ENCODE measurements at places on chromosomes 3 and 15. TPM values are rescaled to one million over a fixed set of nuclear protein-coding genes. Genes with fewer than 3 reads are reported as not detected.
A peak's percentile ranks its signal among the peaks of the same experiment; 100 is the strongest.

- no peak for DNase-seq
Observed at GRCh38 chr3:62995530-62995929, 120.3 kb upstream of the CADPS start.

The GOLGA8J gene
- total RNA-seq: not detected

DNA sequence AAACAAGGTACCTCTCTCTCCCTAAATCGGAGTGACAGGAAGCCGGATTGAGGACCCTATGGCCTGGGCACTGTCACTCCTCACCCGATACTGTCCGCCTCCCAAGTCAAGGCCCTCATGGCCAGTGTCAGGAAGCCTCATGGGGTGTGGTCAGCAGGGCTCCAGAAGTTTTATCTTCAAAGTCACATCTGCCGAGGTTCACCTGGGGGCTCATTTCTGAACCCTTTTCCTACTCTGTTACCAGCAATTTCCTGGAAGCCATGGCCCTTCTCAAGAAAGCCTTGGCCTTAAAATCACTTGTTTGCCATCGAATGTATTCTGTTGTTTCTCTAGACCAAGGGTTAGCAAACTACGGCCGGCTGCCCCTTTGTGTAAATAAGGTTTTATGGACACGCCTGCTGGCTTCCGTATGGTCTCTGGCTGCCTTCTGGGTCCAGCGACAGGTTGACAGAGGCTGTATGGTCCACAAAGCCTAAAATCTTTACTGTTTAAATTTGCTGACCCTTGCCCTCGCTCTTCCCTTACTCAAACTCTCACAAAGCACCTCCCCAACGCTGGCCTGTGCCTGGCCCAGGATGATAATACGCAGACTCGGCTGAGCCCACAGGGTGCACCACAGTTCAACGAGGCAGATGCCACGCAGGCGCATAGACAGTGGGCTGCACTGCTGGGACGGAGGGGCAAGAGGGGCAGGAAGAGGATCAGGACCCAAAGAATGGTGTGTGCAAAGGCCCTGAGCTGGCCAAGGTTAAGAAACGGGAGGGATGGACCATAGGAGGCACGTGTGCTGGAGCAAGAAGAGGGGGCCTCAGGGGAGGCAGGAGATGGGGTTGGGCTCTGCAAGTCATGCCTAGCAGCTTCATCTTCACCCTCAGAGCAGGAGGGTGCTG lies 24.7 kb upstream of the DUSP7 start:
- no peak for DNase-seq

DNA sequence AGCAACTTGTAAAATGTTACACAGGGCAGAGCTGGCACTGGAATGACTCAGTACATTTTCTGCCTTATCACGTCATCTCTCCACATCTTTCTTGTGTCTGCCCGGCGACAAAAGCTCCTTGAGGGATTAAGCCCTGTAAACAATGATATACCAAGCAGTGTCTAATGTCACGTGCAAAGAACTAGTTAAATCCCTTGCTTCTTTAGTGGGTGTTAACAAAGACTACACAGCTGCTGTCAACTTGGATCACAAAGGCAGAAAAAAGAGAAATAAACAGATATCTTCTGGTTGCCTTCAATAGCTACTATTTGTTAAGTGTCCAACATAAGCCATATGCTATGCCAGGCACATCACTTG lies 48.1 kb upstream of the FRMD4B start:
- DNase-seq: peak; percentile 94

DNA sequence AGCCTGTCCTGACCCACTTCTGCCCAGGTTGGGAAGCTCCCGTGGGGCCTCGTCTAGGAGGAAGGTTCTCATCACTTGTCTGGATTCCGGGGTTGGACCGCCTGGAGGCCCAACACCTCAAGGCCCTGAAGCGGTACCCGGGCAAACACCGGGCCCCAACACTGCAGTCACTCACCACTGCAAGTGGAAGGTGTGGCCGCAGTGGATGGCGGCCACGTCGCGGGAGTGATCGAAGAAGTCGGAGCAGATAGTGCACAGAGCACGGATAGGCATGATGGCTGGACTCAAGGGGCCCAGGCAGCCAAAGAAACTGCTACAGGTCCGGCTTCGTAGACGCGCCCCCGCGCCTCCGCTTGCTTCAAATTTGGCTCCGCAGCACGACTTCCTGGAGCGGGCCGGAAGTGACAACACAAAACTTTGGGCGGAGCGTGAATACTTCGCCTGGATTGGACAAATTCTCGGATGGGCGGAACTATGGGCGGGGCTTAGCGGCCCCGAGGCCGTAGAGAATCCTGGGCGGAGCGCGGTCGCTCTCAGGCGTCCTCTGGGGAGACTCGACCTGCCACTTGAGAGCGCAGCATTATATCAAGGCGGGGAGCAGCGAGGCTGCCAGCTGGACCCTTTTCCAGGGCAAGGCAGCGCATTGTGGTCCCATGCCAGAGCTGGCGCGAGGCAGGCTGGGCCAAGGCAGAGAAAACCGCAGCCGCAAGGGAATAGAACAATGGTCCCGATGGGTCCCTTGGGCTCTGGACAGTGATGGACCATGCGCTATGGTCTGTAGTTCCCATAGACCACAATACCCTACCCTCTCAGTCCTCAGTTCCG lies at the start of gene TRAIP:
TSS of gene TRAIP (minus strand) at position 384 of the 825 bp plus-strand sequence. CDS start at position 273, 111 bp downstream.
- DNase-seq: peak; percentile 97

DNA sequence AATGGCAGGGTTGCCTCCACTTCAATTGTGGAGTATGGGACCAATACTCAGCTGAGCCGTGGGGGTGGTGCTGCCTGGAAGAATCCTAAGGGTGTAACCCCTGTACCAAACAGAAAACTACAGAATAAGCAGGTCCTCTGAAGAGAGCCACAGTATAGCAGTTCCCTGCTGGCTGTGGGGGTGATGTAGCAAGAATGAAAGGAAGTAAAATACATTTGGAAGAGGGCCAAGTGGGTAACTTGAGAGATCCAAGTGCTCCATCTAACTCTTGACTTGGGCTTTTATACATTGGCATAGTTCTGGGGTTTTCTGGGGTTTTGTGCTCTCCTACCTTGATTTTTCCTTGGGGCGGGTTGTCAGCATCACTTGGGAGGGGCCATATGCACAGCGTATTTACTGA lies 341.4 kb downstream of the OTOL1 start:
- DNase-seq: no peak

The GHRL gene
- total RNA-seq: 7.6 TPM

DNA sequence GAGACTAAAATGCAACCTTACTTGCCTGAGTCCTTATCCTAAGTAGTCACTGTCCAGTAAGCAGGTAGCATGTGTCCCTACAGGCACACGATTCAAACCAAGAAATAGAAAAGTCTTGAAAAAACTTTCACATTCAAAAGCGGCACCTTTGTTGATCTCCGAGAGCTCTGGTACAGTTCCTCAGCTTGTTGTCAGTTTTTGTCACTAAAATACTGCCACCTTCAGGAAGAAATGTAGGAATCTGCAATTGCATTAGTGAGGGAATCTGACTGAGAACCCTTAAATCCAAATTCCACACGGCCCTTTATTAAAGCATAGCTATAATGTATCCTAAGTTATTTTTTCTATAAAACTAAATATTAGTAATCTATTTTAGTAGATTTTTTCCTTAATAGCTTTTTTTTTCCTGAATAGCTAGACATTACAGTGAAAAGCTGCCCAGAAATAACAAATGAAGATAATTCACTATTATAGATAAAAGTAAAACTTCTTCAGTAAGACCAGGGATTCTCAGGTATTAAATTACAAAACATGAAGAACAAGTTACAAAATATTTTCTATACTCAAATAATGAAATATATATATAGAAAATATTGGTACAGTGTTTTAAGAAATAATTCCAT lies 44.0 kb downstream of the CCDC54 start:
- DNase-seq: peak; percentile 23

DNA sequence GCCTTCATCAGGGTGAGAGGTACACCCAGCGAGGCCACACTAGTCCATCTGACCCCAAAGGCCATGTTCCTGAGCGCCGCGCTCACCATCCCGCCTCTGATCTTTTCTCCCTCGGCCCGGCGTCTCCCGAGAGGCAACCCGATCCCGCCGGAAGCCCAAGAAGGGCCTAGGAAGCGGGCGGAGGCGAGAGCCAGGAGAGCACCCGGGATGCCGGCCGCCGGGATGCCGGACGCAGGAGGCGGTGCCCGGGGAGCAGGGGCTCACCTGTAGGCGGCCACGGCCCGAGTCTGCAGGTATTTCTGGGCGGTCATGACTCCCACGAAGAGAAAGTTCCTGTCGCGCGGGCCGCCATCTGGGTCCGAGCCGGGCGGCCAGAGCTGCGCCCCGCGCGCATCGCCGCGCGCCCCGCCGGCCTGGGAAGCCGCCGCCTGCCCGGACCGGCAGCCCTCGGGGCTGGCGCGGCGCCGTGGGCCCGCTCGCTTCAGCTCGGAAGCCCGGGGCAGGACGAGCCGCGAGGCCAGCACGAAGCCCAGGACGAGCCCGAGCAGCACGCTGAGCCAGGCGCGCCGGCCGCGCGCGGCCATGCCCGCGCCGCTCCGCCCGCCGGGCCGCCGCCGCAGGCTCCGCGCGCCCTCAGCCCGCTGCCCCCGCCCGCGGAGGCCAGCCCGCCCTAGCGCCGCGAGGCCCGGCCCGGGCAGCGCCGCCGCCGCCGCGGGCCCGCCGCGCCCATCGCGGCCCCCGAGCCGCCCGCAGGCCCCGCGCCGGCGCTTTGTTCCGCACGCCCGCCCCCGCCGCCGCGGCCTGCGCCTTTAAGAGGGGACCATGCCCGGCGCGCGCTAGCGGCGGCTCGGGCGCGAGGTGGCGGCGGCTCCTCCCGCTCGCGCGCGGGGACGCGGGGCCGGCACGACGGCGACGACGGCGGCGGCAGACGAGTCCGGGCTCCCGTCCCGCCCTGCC lies 697 bp downstream of the CHSY1 start:
- no peak for DNase-seq

The SENP8 gene
- 3.5 TPM for total RNA-seq

DNA sequence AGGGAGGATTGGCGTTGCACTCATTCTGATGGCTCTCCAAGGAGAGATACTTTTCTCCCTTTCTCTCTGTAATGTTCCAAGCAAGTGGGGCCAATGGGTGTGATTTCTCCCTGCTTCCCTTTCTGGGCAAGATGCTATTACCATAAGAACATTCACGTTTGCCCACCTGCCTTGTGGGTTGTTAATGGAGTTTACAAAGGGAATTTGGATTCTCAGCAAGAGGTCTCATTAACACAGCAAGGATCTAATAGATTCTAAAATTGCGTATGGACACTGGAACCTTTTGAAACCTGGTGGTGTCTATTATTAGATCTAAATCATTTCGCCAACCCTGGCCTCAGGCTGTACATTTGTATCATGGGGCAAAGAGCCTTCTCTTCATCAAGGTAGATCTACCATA lies 74.1 kb downstream of the SLCO3A1 start:
- DNase-seq: no peak

DNA sequence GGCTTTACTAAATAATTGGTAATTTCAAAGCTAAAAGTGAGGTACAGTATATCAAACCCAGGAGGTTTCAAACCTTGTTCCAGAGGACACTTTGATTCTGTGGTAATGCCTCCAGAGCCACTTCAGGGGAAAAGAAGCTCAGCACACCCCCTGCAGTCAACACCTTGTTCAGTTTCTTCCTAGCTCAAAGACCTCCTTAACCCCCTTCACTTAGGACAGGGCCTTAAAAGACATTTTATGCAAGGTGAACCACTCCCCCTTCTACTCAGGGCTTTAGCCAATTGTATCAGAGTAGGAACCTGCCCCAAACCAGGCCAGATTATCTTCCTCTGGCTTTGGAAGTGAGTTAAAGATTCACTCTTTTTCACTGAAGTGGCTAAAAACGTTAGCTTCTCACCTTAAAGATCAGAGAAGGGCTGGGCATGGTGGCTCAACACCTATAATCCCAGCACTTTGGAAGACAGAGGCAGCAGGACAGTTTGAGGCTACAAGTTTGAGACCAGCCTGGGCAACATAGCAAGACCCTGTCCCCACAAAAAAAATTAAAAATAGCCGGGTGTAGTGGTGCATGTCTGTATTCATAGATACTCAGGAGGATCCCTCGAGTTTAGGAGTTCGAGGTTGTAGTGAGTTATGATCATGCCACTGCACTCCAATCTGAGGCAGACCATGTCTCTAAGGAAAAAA lies 3.4 kb downstream of the DENND6A start:
- DNase-seq: no peak

The NFKBIZ gene
- 83.7 TPM for total RNA-seq

The SMCO1 gene
- not detected for total RNA-seq

The CPN2 gene
- total RNA-seq: not detected

GRCh38 chr15:68400066-68400456 lies 31.9 kb downstream of the ITGA11 start:
- no peak for DNase-seq

GRCh38 chr3:115828401-115828800 lies 205.1 kb downstream of the GAP43 start:
- no peak for DNase-seq
